Temporal lobe (tissue), 4 donors: ENCODE measurements at places on chromosomes 2 and 18. TPM values are rescaled to one million over a fixed set of nuclear protein-coding genes. Genes with fewer than 3 reads are reported as not detected.

The FEV gene
- not detected for total RNA-seq

The PDCL3 gene
- 5.9 TPM for total RNA-seq

The TSPYL6 gene
- under 0.01 TPM for total RNA-seq

The MC2R gene
- total RNA-seq, result not detected

The AGXT gene
- not detected for total RNA-seq

The TIGD1 gene
- total RNA-seq, result 8.9 TPM

The FAM124B gene
- total RNA-seq, result 3.7 TPM

The SKOR2 gene
- total RNA-seq, result not detected

The ZSWIM2 gene
- 0.49 TPM for total RNA-seq
